ENCODE measurements at places on chromosomes 3 and 15.

GRCh38 chr15:38768970-38769369 lies 204.4 kb upstream of the RASGRP1 start:
- DNase-seq: no peak

DNA sequence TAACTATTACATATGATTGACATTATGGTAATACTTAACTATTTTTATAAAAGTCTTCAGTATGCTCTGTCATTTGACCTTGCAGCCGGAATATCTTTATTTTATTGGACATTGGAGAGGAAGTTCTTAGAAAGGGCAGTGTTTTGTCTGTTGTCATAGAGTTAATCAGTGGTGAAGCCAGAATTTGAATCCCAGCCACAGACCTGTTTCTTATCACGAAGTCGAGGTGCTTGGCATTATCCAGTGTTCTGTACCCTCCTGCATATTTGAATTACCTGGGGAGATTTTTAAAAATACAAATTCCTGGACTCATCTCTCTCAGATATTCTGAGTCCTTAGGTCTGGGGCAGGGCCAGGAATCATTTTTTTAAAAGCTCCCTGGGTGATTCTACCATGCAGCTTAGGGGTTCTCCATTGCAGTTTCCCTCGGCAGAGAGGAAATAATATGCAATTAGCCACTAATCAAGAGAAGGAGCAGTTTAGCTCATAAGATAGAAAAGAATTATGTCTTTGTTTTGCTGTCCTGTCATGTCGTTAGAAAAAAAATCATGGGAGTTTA lies 195.6 kb upstream of the CFAP20DC start:
- DNase-seq: no peak

GRCh38 chr15:75989875-75990274 lies 22.3 kb downstream of the NRG4 start:
- DNase-seq: no peak

DNA sequence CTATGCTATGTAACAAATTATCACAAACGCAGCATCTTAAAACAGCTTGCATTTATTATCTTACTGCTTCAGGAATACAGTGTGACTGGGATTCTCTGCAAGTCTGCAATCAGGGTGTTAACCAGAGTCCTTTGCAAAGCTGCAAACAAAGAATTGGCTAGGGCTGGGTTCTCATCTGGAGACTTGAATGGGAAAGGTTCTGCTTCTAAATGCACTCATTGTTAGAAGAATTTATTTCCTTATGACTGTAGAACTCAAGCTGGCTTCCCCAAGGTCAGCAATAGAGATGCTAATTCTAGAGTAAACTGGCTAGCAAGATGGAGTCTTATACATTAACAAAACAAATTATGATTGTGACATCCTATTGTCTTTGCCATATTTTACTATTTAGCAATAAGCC lies 673.7 kb downstream of the DIPK2A start:
- DNase-seq: no peak

- no peak for DNase-seq
These were observed 18.6 kb upstream of the ZNF710 start for GRCh38 chr15:89982315-89983055.

- no peak for DNase-seq
These were observed 36.6 kb downstream of the DMXL2 start for GRCh38 chr15:51585986-51586385.

- no peak for DNase-seq
These were observed 692.7 kb upstream of the GRM7 start for GRCh38 chr3:6168256-6168655.

- DNase-seq: no peak
These were observed 3.1 kb upstream of the ACAP2 start for GRCh38 chr3:195445885-195446284.

GRCh38 chr15:60462027-60462426 lies 16.9 kb downstream of the ICE2 start:
- no peak for DNase-seq

GRCh38 chr3:72985576-72985975 lies 11.0 kb upstream of the PPP4R2 start:
- DNase-seq: no peak

GRCh38 chr3:71446260-71446659 lies 137.3 kb downstream of the FOXP1 start:
- DNase-seq: no peak

DNA sequence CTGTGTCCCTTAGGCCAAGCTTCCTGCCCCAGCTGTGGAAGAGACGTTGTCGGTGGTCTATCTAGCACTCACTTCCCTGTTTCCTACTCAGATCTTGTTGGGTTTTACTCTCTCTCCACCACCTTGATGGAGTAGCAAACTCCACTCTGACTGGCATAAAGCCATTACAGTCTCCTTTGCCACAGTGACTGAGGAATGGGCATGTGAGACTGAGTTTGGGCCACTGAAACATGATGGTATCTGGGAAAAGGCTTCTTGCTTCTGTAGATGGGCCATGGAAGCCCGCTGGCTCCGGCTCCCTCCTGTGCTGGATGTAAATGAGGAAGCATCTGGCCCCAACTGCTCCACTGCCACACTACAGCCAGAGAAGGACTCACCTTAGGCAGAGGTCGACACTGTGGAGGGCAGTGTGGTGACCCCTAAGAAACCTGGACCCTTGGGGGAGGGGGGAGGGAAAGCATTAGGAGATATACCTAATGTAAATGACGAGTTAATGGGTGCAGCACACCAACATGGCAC lies 9.4 kb upstream of the CAMK1 start:
- DNase-seq: no peak

DNA sequence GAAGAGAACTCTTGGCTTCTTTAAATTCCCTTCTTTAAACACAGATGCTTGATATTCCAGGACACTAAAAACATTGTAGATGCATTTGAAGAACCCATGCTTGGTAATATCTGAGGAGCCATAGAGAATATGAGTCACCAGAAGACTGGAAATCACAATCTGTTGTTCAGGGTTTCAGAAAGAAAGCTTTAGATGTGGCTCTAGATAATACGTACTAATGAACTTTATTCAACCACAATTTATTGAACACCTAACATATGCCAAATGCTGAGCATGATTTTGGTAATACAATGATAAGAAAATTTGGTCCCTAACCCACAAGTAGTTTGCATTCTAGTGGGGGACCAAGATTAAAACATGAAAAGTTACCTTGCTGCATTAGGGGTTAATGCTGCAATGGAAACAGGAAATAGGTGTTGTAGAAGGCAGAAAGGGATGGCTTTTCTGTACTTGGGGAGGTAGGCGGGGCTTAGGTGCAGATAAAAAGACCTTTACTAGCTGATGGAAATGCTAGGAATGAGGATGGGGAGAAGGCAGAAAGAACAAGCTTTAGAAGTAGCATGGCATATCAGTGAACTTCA lies 11.6 kb upstream of the PLD1 start:
- no peak for DNase-seq

DNA sequence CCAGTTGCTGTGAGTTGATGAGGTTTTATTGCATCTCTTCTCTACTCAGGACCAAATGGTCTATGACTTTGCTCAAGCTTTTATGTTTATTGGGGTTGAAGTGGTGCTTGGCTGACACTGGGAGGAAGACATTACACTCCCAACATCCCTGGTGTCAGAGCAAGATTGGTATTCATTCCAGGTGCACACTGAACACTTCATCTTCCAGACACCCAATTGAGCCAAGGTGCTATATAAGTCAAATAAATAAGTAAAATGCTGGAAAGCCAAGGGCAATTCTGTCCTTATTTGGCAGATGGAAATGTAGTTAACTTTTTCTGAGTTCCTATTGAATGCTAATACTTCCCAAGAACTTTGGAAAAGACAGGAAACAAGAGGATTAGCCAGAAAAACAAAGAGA lies 53.2 kb upstream of the CDV3 start:
- no peak for DNase-seq

DNA sequence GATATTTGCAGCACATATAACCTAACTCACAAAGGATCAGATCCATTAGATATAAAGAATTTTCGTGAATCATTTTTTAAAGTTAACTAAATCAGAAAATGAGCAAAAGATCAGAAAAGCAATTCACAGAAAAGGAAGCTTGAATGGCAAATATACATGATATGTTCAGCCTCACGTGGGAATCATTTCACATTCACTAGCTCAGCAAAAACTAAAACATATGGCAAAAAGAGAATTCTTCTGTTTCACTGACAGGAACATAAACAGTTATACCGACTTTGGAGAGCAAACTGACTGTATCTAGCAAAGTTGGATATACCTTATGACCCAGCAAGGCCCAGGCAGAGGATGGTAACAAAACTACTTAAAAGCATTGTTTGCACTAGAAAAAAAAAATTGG lies 34.0 kb upstream of the NR2E3 start:
- DNase-seq: no peak

GRCh38 chr3:15198686-15199085 lies 7.4 kb upstream of the CAPN7 start:
- DNase-seq: no peak

DNA sequence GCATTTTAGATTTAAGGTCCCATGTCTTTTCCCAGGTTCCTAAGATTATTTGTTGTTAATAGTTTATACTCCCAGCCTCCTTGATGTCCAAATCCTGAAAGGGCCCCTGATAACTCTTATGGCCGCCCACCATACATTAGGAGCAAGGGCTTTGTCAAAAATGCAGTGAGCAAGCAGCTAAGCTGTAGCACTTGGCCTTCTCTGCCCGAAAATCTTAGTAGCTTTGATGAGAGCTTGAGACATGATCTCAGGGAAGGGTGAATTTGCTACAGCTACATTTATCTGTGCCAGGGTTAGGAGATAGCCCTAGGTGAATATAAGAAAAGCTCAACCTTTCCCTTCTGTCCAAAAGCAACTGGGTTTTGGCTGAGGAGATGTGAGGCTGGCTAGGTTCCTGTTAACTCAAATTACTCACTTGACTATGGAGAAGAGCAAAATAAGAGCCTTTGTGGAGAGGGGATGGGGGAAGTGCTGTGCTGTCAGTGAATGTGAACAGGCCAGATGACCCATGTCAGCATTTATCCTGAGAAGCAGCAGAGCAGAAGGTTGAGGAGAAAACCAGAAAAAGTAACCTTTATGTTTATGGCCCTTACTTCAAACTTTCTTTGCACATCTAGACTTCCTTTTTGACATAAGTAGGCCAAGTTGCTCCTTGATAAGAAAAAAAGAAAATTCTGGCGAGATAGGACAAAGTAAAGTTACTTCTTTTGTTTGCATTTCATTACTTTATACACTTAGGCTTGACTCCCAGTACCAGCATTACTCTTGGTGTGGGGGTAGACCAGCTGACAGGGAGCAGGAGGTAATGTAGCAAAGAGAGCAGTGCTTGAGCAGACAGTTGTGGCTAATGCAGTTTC lies 21.1 kb downstream of the MAPK6 start:
- DNase-seq: no peak

DNA sequence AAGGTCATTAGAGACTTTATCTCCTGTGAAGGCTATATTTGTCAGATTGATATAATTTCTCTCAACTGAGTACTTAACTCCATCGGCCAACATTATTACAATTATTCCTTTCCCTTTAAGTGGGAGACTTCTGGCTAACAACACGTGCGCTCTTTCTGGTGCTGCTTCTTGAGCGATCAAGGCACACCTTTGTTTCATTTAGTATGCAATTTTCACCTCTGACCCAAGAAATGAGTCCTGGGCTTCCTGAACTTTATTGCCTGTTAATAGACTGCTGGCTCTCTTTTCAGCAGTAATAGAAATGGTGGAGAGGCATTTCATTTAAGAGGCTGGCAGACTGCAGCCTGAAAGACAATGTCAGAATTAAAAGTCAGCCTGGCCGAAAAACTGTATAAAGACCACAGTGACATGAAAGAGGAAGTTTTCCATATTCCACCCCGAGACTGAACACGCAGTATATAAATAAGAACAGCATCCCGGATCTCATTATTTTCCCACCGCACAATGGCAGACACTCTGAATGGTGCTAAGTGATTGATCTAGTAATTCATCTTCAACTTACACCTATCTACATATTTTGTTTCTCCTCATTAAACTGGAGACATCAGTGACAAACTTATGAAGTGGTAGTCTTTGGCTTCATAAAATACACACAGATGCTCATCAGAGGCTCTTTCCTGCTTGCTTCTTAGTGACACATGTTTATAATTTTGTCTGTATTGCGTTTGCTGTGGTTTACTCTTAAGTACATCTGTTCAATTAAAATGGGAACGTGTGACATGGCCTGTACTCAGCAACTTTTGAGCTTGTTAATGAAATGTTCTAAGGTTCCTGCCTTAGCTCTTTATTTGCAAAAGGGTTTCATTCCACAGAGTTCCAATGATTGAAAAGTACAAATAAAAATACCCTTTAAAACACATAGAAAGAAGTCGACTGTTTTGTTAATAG lies 299.9 kb downstream of the MECOM start:
- DNase-seq: no peak

DNA sequence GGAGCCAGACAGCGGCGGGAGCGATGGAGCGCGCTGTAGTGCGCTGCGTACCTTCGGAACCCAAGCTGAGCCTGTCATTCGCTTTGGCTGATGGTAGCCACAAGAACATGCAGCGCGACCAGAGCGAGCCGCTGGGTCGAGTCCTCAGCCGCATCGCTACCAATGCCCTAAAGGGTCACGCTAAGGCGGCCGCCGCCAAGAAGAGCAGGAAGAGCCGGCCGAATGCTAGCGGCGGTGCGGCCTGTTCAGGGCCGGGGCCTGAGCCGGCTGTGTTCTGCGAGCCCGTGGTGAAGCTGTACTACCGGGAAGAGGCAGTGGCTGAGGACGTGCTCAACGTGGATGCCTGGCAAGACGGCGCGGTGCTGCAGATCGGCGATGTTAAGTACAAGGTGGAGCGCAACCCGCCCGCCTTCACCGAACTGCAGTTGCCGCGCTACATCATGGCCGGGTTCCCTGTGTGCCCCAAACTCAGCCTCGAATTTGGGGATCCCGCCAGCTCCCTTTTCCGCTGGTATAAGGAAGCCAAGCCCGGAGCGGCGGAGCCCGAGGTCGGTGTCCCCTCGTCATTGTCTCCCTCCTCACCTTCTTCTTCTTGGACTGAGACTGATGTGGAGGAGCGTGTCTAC lies 498 bp downstream of the PDE12 start:
- DNase-seq: no peak

DNA sequence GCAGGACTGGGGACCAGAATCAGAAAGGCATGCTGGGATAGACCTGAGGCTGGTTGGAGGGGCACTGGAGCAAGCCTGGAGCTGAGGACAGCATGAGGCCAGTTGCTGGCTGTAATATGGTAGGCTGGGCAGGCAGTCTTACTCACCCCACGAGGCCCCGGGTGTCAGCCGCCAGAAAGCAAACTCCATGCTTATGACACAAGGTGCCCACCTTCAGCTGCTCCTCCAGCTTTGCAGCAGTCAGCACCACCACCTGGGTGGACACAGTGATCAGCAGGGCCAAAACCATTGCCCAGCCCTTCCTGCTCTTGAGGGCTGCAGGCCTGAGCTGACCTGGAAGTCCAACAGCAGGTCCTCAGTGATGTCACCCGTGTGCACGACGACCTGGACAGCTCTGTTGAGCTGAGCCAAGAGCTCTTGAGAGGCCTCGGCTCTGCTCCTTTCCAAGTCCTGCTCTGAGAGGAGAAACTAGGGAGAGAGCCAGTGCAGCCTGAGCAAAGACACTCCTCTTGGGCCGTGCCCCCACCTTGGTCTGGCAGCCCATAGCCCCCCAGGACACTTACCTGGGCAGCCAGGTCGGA lies 747 bp downstream of the UBA7 start:
- no peak for DNase-seq

- no peak for DNase-seq
These were observed 131.7 kb upstream of the ZBED2 start for GRCh38 chr3:111726788-111727305.
